ENCODE measurements at places on chromosomes 12 and 14.

GRCh38 chr12:111407377-111408115 is 1.8 kb downstream of the SH2B3 start:
- no peak for DNase-seq

DNA sequence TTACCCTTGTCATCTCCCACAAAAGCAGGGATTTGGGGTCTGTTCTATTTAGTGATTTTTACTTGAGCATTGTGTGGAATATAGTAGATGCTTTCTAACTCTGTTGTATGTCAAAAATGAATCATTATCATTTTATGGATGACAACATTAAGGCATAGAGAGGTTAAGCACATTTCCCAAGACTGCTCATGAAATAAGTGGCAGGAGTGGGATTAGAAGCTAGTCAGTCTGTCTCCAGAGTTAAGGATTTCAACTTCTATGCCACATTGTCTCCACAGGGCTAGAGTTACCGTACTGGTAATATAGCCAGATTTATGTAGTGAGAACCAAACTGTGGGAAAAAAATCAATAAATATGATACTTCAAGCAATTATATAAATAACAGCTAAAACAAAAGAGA is 170.6 kb upstream of the DCN start:
- DNase-seq, result no peak

DNA sequence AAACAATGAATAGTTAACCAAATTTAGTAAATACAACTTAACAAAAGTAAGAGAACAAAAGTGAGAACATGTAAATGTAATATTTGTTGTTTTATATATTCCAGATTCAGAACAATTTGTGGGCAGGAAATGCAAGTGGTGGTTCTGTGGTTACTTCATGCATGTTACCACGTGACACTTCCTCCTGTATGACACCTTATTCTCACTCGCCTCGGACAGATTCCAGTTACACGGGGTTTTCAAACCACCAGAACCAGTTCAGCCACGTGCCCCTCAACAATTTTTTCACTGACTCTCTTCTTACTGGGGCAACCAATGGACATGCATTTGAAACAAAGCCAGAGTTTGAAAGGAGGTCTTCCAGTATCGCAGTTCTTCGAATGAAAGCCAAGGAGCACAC is 21.0 kb downstream of the ALX1 start:
- no peak for DNase-seq

GRCh38 chr14:22179190-22179589 is 409.8 kb downstream of the DAD1 start:
- DNase-seq, result no peak

- no peak for DNase-seq
These were observed 13.0 kb downstream of the FGD6 start for GRCh38 chr12:95204141-95204866.
